ENCODE measurements at places on chromosomes 2 and 18.

- DNase-seq = no peak
Observed at GRCh38 chr2:17835516-17835915, 19.3 kb downstream of the MSGN1 start.

GRCh38 chr2:197997083-197997541 lies 192.7 kb downstream of the PLCL1 start:
- DNase-seq = no peak

GRCh38 chr2:152391318-152391717 lies 56.3 kb downstream of the FMNL2 start:
- no peak for DNase-seq

DNA sequence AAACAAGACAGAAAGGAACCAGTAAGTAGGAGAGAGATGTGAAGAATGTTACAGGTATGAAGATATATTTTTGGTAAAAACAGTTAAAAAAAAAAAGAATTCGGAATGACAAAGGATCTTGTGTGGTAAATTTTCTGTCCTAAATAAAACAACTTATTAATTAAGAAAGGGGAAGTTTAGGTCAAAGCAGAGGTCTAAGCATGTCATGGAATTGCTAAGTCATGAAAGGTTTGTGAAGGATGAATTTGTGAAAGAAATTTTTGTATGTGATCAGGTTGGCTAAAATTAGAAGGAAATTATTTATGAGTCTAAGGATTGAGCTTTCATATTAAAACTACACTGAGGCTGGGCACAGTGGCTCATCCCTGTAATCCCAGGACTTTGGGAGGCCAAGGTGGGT lies 11.1 kb upstream of the ALPG start:
- DNase-seq = no peak

DNA sequence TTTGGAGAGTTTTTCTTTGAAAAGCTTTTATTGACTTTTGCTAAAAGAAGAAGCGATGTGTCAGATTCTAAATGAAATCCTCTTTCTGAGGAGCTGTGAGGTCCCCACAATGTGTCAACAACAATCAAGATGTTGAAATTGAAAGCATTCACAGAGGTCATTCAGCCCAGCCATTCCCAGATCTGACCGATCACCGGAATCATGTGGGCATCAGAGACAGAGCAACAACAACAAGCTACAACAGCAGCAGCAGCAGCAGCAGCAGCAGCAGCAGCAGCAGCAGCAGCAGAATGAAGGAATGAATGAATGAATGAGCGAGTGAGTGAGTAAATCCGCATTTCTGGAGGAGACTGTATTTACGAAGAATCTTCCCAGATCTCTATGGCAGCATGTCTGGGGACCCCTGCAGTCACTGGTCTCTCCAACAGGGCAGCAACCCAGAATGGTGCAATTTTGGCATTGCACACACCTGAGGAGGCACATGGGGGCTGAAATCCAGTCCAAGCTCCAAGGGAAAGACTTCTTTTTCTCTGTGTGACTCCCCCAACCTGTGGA lies 299.0 kb downstream of the MYCN start:
- no peak for DNase-seq

Data from sciatic nerve (tissue), 2 donors.